ENCODE measurements at places on chromosomes 16 and 17.

- DNase-seq, result no peak
Observed at GRCh38 chr17:77054936-77055335, 85.8 kb upstream of the SEC14L1 start.

DNA sequence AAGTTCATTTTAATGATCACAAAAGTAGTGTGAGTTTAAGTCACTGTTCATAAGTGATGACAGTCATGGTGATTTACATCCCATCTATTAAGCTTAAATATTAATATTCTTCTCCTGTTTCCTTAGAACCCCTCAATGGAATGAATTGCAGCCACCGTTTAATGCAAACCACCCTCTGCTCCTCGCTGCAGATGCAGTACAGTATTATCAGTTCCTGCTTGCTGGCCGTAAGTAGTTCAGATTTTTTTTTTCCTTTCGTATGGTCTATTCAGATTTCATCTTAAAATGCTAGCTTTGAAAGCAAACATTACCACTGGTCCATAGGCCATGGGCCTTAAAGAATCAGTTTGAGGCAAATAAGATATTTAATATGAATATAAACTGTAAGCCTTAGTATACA lies 359.0 kb upstream of the TBX2 start:
- no peak for DNase-seq

- DNase-seq, result no peak
Observed at GRCh38 chr16:10343124-10343760, 42.6 kb upstream of the ATF7IP2 start.

DNA sequence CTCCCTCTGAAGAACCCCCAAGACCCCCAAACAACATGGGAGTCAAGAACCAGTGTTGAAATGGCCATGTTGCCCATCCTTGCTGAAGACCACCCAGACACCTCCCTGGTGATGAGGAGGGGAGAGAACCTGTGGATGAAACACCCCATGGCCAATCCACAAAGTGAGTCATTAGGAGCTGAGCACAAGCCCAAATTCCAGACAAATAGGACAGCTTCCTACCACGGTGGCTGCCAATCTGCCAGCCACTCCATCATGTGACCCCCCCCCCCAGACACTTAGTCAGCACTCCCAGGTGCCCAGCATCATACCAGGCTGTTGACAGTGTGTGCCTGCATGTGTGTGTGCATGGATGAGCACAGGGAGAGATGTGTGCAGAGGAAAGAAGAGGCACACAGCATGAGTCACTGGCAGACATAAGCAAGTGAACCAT lies 26.4 kb upstream of the RPL38 start:
- no peak for DNase-seq

- no peak for DNase-seq
Observed at GRCh38 chr17:30267625-30268024, 24.1 kb downstream of the BLMH start.

DNA sequence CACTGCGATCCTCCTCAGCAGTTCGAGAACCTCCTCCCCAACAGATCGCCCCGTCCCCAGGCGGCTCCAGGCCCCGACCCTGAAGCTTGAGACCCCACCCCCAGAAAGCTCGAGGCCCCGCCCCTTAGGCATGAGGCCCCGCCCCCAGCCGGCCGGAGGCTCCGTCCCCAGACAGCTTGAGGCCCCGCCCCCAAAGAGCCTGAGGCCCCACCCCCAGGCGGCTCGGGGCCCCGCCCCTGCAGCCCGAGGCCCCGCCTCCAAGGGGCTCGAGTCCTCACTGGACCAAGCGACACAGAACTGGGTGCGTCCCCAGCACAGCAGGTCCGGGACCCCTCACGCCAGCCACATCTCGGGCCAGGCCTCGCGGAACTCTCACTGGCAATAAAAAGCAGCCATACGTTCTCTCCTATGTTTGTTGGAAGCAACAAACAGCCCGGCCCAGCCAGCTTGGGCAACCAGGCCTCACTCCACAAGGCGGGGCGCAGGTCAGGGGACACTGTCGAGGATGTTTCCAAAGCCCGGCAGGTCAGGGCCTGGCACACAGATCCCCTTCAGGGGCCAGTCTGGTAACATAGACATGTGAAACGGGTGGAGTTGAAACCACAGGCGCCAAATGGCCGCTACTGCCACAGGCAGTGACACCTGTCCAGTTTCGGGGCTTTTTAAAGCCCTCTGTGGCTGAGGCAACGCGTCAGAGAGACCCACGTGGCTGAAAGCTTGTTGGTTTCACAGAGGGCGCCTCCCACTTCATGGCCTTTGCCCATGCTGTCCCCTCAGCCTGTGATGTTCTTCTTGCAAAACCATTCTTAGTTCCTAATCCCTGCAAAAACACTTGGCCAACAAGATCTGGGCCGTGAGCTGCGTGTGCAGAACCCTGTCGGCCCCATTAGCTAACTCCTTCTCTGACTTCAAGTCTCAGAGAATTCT lies 224.2 kb downstream of the PARN start:
- DNase-seq, result no peak

DNA sequence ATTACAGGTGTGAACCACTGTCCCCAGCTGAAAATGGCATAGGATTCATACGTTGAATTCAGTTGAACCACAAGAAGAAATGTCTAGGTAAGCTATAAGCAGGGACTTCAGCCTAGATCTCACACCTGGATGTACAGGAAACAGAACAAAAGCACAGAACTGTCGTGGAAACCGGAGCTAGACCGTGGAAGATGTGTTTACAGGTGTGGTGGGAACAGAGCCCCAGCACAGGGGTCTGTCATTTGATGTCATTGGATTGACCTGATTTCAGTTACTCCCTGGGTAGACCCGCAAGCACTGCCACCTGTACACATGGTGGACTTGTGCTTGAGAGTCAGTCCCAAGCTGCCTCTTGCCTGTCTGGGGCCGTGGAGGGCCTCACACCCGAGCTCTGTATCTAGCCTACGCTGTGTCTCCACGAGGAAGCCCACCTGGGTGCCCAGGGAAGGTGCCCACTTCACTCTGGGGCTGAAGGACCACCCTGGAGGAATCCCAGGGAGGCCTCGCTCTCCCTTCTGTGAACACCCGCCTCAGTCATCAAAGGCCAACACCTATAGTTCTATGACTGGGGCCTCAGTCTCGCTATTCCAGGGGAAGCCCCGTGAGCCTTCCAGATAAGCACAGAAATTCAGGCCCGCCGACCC lies 32.2 kb upstream of the MLKL start:
- DNase-seq, result no peak

GRCh38 chr17:31394544-31394943 lies 3.1 kb downstream of the RAB11FIP4 start:
- DNase-seq, result no peak

GRCh38 chr17:76585033-76585648 lies 519 bp downstream of the ST6GALNAC2 start:
- DNase-seq, result no peak

GRCh38 chr17:47660064-47660492 lies 10.4 kb downstream of the KPNB1 start:
- peak; percentile 43 for DNase-seq

- DNase-seq, result no peak
Observed at GRCh38 chr16:2035431-2036199, 8.9 kb downstream of the NHERF2 start.

DNA sequence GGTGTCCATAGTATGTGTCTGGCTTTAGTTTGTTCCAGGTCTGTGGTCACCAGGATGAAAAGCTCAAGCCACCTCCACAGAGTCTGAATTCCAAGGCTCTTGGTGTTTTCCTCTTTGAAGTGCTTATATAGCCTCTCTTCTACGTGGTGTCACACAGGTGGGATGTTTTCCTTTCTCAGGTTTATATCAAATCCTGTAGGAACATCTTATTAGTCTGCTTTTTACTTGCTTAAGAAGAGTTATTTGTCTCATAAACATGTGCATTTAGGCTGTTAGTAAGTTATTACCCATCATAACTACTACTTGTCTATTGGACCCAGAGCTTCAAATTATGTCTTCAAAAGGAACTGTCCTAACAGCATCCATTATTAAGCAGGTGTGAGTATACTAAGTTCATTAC lies at the start of gene KRT39:
KRT39 (minus strand) TSS at position 101 of the 400 bp plus-strand sequence; CDS start at position 9, 92 bp downstream.
- no peak for DNase-seq

DNA sequence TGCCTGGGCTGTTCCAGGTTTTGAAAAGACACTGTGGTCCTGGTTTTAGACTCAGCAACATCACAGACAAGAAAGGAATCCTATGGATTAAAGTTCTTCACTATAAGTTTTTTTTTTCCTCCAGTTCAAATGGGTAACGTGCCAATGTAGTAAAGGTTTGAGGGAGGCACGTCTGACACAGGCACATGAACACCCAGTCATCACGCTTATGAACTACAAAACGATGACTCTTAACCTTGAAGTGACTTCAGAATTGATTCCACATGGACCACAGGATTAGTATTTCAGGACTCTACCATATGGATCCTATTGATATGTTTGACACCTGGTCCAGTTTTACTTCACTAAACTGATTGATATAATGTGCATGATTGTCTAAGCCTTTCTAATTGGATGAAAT lies 2.3 kb downstream of the PRMT7 start:
- DNase-seq, result no peak

- DNase-seq, result no peak
Observed at GRCh38 chr16:15907863-15908478, 19.6 kb upstream of the CEP20 start.

GRCh38 chr16:24800586-24800985 lies 45.2 kb upstream of the SLC5A11 start:
- DNase-seq, result no peak

GRCh38 chr16:57126411-57126810 lies 34.0 kb downstream of the CPNE2 start:
- no peak for DNase-seq

DNA sequence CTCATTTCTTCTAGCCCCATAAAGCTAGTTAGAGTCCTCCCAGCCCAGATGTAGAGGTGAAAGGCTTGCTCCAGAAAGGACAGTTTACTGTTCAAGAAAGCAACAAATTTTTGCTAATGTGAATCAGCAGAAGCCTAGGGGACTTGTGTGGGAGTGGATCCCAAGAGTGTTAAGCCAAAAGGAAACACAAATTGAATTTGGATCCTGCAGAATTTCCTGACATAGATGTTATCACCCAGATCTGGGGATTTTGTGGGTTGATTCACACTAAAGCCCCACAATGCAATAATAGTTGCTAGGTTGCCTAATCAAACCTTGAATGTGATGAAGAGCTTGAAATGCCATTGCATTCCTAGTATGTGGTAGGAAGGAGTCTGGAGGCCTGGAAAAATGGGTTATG lies 135.2 kb upstream of the HS3ST3A1 start:
- DNase-seq, result no peak

DNA sequence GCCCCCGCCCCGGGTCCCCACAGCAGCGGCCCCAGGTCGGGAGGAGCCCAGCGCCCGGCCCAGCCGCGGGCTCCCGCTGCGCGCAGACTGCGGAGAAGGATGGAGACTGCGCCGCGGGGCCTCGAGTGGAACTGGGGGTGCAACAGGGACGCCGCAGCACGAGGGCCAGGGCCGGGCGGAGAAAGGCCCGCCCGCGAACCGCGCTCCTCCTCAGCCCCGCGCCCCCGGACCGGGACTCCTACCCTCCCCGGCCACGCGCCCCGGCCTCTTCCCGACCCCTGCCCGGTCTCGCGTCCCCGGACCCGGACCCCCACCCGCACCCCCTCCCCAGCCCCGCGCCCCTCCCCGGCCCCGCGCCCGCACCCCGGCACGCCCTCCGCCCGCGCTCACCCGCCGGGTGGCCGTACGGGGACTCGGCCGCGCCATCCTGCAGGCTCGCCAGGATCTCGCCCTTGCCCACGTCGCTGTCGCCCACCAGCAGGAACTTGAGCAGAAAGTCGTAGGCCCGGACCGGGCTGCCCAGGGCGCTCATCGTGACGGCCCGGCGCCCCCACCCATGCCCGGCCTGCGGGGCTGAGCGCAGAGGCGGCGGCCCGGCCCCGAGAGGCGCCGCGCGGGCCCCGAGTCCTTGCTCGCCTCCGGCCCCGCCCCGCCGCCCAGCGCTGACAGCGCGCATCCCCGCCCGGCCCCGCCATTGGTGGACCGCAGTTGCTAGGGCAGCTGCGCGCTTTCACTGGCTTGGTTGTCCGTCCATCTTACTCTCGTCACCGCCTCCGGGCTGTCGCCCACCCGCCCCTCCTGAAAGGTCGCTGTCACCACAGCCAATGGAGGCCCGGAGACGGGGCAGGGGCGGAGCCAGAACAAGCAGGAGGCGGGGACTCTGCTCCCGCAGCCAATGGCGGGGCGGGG lies at the start of gene RAB40B:
RAB40B (minus strand) TSS at position 634 of the 909 bp plus-strand sequence; CDS start at position 532, 102 bp downstream.
- peak; percentile 93 for DNase-seq

DNA sequence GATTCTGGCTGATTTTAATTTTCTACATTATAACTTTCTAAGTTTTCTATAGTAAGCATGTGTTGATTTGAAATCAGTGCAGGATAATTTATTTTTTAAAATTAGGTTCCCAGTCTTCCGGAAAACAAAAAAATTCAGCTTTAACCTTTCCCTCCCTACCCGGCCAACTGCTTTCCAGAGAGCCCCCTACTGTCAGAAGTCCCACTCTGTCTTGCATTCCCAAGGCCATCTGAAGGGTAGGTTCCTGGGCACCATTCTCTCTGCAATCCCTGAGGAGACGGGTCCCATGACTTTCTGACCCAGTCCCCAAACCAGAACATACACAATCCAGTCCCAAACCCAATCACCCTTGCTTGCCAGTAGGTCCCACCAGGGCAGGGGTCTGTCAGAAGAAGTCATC lies 200.3 kb downstream of the CYLD start:
- no peak for DNase-seq

GRCh38 chr16:77223184-77223583 lies 24.0 kb downstream of the SYCE1L start:
- no peak for DNase-seq

- DNase-seq, result no peak
Observed at GRCh38 chr16:21083729-21084268, 66.8 kb downstream of the DNAH3 start.
